ENCODE measurements at places on chromosomes 2 and 18. TPM values are rescaled to one million over a fixed set of nuclear protein-coding genes. Genes with fewer than 3 reads are reported as not detected.

- no peak for DNase-seq
These were observed 8.4 kb downstream of the BCL11A start for GRCh38 chr2:60544954-60545560.

DNA sequence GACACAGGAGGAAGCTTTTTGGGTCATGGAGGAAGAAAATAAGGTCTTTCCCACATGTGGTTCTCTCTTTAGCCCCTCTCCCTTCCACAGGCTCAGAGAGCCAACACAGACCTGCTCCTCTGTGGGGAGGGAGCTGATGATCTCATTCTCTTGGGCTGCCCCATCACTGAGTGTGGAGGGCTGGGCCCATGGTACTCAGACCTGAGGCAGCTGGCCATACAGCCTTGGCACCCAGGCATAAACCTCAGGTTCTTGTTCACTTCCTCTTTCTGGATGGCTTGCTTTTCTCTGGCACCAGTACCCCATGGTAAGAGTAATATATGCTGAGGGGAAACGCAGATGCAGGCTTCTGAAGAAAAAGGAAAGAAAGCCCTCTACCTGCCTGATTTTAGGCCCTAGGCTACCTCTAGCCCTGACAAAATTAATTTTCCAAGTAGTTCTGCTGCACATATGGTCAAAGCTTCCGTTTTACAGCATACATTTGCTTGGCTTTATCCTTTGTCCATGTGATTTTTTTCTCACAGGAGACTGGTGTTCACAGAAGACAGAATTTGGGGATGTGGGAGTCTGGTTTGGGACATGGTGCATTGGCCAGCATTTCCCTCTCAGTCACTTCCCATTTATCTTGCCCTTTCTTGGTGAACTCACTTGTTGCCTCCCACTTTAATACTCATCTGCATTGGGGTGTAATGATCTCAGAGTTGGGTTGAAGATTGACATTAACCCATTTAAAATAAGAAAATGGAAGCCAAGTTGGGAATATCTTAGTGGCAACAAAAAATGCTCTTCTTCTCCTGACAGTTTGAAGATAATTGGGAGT is 11.1 kb downstream of the DHRS9 start:
- DNase-seq, result no peak

GRCh38 chr18:79388043-79388442 is 7.7 kb upstream of the NFATC1 start:
- no peak for DNase-seq

SFT2D3 gene
- total RNA-seq, result 11.4 TPM

DNA sequence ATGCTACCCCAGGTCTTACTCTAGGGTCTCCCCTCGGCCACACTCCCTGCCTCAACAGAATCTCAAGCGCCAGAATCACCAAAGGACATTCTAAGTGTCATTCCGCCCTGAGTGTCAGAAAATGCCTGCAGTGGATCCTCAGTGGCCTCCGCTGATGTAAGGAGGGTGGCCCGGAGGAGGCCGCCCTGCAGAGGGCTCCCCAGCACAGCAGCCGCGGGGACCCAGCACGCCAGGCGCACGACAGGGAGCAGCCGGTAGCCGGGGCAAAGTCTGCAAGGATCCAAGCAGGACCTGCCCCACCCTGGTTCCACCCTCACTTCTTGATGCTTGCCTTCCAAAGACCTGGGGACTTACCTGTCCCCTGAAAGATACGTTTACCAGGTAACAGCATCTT is 54.2 kb upstream of the ID2 start:
- no peak for DNase-seq

- no peak for DNase-seq
These were observed 226.6 kb downstream of the NAPG start for GRCh38 chr18:10752382-10752781.

GRCh38 chr18:13619505-13620205 is 106.7 kb downstream of the FAM210A start:
- DNase-seq, result no peak

RAB10 gene
- total RNA-seq, result 92.7 TPM

CNDP1 gene
- total RNA-seq, result not detected
